Right renal cortex interstitium (tissue), 3 donors: ENCODE measurements at places on chromosomes 6 and 20.

- DNase-seq = no peak
Measured at GRCh38 chr20:1436263-1436662, 30.4 kb downstream of the NSFL1C start.

GRCh38 chr20:44598423-44599305 is 16.3 kb downstream of the PKIG start:
- no peak for DNase-seq

DNA sequence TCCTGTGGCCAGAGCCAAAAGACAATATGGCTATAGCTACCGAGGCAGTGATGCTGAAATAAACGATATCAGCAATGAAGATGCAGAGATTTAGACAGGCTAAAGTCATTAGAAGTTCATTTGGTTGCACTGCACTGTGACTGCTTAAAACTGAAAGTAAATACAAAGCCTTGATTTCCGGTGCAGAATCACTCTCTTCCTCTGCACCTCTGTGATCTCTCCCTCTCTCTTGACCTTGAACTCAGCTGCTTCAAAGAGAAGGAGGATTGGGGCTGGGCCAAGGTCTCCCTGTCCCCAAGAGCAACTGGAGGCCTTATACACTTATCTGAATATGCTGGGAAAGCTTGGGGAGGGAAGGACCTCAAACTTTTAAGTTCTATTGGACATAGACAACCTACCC is 34.6 kb upstream of the SPACA1 start:
- no peak for DNase-seq

- DNase-seq = no peak
Measured at GRCh38 chr6:53565886-53566285, 21.0 kb upstream of the GCLC start.

GRCh38 chr20:34946661-34947060 is 8.9 kb downstream of the GSS start:
- DNase-seq = no peak
